ENCODE measurements at places on chromosomes 3 and 15.
A peak's percentile ranks its signal among the peaks of the same experiment; 100 is the strongest.

GRCh38 chr3:50666837-50667236 is 7.9 kb upstream of the DOCK3 start:
- no peak for DNase-seq

GRCh38 chr15:26113296-26113695 is 250.2 kb upstream of the ATP10A start:
- no peak for DNase-seq

- DNase-seq: no peak
Measured at GRCh38 chr3:167120828-167121227, 259.3 kb downstream of the ZBBX start.

DNA sequence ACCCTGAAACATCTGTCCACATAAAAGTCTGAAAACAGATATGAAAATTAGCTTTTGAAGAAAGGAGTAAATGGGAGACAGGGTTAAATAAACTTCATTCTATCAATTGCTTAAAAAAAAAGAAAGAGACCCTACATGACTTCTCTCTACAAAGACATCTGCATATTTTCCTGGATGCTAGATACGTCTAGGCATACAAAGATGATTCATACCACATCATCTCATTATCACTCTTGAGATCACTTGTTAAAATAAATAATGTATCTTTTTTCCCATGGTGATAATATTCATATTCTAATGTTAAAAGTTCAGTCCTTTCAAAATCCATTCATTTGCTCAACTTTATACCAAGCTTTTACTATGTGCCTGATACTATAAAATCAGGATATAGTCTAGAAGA is 295.8 kb downstream of the MAGI1 start:
- DNase-seq: no peak

DNA sequence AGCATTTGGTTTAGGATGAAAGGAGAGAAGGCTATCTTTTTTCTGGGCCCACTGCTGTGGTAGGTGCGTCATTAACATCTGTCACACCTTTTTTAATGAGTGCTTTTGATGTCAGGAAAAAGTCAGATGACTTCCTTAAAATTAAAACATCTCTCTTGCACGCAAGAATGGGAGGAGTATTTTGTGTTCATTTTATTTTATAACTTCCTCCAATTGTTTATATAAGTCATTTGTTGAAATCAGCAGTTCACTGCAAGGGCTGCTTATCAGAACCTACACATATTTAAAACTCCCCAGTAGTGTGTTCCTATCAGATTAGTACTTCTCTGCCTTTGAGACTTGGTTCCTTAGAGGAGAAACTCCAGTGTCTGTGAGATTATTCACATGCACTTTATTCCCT is 143.8 kb downstream of the NEO1 start:
- DNase-seq: no peak

DNA sequence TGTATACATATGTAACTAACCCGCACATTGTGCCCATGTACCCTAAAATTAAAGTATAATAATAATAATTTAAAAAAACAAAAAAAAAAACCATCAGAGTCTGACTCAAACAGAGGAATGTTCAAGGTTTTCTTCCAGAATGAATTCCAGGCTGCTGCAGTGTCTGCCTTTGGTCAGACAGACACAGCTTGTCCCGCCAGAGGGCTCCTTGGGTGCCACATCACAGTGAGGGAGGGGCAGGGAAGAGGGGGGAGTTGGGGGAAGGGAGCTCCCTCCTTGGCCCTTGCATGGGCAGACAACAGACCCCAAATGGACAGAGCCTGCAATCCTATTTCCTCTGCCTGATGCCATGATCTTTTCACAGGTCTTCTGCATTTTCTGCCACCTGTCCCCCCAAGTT is 36.5 kb downstream of the ITGB5 start:
- DNase-seq: no peak

DNA sequence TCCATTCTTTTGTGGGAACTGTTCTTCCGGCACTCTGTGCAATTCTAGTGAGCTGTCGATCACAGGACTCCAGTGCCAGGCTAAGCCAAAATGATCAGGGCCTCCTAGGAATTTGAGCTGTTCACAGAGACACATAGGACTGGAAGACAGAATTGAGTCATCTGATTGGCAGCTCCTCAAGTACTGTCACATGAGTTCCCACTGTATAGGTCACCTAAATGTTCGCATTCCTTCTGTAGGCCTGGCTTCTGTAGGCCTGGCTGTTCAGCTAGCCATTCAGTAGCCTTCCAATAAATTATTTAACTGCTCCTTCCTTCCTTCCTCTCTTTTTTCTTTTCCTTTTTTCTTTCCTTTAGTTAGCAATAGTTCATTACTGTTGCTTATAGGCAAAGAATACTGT is 4.3 kb downstream of the PROS1 start:
- peak; percentile 85 for DNase-seq

GRCh38 chr3:71454512-71455403 is 128.8 kb downstream of the FOXP1 start:
- no peak for DNase-seq

DNA sequence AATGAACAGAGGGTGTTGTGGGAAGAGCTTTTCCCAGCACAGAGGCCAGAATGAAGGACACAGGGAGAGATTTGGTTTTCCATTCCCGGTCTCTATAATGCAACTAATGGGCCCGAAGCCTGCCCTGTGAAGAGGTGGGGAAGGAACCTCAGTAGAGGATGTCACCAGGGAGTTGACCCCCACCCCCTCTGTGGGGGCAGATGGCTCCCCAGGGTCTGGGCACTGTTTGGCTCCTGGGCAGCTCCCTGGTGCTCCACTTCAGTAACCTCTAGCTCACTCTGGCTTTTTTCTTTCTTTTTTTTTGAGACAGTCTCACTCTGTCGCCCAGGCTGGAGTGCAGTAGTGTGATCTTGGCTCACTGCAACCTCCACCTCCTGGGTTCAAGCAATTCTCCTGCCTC is 109.1 kb upstream of the DLG1 start:
- DNase-seq: no peak

DNA sequence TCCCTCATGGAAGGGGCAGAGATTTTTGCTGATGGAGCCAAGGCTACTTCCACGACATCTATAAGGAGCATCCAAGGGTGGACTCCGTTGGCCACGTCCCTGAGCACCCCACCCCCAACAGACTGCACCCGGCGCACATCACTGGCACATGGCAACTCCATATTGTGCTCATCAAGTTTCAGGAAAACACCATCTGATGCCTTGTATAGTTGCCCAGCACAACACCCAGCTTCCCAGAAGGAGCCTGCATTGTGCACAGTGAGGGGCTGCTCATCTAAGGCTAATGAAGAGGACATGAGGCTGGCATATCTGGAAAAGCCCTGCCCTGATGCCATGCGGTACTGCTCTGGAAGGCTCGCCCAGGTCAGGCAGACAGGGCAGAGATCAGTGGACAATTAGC is 15.0 kb upstream of the CACNA2D2 start:
- DNase-seq: no peak

DNA sequence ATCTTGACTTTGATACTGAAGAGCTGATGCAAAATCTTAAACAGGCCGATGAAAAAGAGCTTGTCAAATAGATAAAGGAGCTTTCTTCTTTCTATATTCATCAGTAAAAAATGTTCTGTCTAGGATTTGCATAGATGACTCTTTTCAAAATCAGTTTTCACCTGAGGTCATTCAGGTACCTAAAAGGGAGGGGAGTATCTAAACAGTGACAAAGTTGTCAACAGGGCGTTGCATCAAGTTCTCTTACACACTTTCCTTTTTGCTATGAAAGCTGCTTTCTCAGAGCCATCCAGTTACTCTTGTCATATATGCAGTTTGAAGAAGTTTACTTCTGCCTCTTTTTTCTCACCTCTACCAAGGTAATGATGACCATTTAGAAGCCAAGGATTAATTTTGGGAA is 60.0 kb downstream of the AKAP13 start:
- no peak for DNase-seq

GRCh38 chr3:178969004-178969700 is 102.5 kb downstream of the ZMAT3 start:
- no peak for DNase-seq
